Cardiac muscle cell (in vitro differentiated cells and primary cell): ENCODE measurements at places on chromosomes 12 and 14.

GRCh38 chr12:31928246-31929026, 30.8 kb upstream of the RESF1 start:
- no peak for DNase-seq

- no peak for DNase-seq
Observed at GRCh38 chr12:122457627-122458026, 35.2 kb upstream of the CLIP1 start.

GRCh38 chr12:42564556-42564955, 25.0 kb downstream of the PRICKLE1 start:
- no peak for DNase-seq

DNA sequence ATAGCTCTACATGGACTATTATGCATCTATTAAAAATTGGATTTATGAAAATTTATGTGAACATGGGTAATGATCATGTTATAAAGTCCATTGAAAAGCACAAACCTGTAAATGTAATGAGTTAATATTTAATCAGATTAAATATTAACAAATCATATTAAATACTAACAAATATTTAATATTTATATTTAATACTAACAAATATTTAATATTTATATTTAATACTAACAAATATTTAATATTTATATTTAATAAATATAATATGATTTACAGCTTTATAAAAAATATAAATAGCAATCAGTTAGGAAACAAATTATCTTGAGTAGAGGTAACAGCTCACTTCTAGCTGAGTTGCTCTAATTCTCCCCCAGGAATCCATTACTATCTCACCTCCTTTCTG, 758.0 kb upstream of the USP15 start:
- DNase-seq, result no peak

DNA sequence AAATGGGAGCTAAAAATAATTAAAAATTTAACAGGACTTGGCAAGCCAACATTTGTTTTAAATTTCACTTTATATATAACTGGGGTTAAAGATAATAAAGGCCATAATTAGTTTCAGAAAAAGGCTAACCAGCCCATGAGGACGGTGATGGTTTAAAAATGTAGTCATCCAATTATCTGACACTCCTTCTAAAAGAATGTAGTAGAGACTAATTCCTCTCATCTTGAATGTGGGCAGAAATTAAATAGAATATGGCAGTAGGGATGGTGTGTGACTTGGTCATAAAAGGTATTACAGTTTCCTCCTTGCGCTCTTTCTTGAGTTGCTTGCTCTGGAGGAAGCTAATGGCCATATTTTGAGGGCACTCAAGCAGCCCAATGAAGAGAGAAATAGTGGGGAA, 49.1 kb upstream of the PTPRB start:
- no peak for DNase-seq

GRCh38 chr14:72013721-72014345, 81.6 kb downstream of the RGS6 start:
- DNase-seq, result no peak

DNA sequence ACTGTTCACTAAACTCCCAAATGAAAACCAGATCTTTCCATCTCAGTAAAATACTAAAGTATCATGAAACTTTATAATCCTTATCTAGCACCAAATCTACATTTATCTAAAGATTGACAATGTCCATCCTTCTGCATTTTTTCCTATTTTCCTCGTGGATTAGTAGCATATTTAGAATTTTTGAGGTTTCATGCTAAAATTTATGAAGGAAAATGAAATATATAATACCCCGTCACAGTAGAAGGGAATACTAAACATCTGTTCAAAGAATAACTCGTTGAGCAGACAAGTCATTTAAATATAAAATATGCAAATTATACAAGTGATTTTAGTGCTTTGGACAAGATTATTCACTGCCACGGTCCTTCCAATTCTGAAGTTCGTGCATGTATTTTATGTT, 122.7 kb upstream of the SLCO1C1 start:
- DNase-seq, result no peak

DNA sequence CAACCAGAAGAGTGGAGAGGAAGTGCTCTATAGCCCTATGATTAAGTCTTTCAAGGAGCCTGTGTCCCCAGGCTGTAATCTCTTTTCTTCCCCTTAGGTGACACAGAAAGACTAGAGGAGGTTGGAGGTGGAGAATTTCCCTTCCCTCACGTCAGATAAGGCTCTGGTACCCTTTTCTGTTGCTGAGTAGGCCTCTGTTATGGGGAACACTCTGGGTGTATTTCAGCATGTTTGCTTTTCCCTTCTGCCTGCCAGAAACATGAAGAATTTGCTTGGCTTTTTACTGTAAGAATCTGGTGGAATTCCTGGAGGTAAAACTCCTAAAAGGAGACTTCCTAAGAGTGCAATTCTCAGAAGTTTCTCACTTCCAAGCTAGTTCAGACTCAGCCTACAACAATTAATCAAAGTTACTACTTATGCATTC, 58.3 kb downstream of the SIX1 start:
- no peak for DNase-seq

- no peak for DNase-seq
Observed at GRCh38 chr12:110243227-110243626, 37.8 kb upstream of the ATP2A2 start.

DNA sequence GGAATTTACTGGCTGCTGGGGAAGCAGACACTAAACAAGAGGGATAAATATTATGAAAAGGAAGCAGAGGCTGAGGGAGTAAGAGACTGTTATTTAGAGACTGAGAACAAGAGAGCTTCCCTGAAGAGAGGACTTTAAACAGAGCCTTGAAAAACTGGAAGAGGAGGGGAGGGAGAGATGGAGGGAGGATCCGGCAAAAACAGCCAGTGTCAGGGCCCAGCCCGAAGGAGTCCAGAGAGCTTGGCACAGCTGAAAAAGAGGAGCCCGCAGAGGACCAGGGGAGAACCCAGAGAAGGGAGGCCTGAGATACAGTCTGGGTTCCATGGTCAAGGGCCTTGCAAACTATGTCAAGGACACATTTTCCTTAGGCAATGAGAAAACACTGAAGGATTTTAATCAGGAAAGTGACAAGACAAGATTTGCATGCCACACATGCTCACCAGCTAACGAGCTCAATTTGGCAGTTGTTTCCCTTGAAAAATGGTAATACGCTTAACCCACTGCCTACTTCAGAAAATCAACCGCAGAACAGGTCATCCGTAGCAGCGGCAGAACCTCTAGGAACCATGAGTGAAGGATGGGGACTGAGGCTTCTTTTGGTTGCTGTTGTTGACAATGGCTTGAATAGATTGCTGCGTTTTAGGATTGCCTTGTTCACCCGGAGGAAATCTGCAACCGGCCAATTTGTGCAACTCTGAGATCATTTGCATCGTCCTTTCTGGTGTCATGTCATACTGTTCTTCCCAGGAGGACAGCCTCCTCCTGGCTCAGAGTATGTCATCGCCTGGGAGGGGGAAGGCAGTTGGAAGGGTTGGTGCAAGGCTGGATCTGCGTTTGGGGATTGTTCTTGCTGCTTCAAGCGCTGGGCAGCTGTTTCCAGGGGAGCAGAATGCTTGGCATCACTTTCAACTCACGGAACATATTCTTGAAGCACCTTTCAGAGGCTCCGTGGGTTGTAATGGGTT, 108.2 kb downstream of the PRMT8 start:
- no peak for DNase-seq

- no peak for DNase-seq
Observed at GRCh38 chr12:45292486-45293195, 76.7 kb downstream of the ANO6 start.

GRCh38 chr14:85401384-85401783, 128.6 kb upstream of the FLRT2 start:
- no peak for DNase-seq

DNA sequence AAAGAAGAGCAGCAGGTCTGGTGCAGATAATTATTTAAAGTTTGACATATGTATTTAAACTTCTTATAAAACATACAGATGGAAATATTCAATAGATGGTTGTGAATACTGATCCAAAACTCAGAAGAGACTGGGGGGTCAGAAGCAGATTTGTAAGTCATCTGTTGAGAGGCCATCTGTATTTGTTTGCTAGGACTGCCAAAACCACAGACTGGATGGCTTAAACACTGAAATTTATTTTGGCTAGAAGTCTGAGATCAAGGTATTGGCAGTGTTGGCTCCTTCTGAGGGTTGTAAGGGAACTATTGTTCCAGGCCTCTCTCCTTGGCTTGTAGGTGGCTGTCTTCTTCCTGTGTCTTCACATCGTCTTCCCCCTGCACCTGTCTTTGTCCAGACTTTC, 153.9 kb downstream of the LRRK2 start:
- DNase-seq, result no peak

DNA sequence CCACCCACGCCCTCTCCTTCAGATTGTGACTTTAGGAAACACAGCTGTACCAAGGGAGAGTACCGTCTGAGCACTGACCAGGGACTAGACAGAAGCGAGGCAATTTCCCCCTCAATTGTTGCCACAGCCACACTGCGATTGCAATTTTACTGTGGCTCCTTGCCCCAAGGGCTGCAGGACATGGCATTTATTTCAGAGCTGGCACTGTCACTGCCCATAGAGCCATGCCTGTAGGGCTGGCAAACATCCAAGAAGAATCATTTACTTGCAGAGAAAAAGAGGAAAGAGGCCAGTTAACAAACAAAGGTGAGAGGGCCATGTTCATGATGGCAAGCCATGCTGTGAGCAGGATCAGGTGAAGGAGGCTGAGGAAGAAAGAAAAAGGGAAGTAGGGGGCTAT, 129.6 kb downstream of the EMP1 start:
- DNase-seq, result no peak

DNA sequence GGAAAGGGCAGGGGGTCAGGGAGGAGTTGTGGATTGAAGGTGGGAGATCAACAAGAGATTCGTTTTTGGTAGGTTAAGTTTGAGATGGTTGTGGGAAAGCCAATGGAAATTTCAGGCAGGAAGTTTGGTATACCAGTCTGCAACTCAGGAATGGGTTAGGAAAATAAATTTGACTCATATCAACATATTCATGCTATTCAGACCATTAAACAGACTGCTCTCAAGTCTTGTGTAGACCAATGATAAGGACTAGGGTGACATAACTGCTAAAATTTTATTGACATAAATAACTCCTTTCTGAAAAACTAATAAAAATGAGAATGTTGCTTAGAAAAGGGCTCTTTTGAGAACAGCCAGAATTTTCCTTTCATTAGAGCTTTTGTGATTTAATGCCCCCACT, 60.0 kb downstream of the PLEKHA5 start:
- no peak for DNase-seq

DNA sequence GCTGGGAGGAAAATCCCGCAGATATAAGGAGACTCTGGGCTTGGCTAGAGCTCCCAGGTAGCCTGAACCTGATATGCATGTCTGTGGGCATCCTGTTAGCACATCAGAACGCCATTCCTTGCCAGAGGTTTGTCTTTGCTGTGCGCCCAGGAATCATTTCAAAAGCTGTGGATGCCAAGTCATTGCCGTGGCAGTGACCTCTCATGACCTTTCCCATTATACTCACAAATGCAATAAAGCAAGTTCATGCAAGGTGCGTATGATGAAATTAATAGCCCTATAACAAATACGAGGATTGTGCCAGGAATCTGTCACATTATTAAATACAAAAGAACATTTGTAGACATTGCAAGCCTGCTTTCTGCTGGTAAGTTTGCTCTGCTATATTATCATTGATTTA, 229.1 kb upstream of the PELI2 start:
- no peak for DNase-seq

DNA sequence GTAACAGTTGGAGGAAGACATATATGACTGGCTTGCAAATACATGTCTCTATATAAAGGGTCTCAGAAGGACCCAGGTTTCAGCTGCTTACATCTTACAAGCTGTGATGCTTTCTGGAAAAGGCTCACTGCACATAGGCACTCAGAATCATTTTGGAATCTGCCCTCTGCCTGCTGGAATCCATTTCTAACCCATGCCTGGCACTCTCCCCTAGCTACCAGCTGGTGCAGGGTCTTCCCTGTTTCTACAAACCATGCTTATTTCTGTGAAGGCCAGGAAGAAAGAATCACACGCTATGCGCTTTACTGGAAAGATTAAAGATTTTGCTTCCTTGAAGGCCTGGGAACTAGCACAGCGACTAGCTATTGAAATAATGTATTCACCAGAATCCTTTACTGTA, 151.3 kb downstream of the DICER1 start:
- DNase-seq, result no peak

DNA sequence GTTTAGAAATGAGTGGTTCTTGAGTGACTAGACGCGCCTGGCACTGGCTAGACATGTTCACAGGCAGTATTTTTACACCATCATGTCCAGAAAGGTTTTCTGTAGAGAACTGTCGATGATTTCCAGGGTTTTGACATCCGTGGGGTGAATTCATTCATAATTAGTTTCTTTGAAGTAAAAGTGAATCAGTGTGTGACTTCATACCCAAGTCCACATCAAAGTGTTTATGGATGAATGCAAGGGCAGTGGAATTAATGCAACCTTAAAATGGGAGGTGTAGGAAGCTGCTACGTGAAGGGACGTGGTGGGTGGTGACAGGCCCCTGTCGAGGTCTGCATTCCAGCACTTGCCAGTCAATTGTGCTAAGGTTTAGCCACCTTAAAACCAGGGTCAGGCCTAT, 38.4 kb upstream of the ELK3 start:
- no peak for DNase-seq

DNA sequence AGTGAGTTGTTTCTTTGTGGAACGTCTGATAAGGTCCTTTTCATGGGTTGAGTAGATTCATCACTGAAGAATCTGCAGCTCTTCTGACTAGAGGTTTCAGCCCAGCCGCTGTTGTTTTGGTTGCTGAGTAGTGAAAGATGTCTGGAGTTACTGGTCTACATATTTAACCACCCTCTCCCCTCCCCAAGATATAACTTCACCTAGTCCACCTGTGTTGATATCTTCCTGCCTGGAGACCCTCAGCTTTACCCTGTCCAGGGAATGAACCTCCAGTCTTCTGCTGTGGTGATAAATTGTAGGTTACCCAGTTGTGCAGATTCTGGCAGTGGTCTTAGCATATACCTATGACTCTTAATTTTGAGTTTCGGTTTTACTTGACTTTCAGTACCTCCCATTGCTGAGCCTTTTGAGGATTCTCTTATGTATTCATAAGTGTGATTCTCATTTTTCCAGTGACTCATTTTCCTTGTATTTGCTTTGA, 62.9 kb downstream of the CCDC91 start:
- DNase-seq, result no peak

DNA sequence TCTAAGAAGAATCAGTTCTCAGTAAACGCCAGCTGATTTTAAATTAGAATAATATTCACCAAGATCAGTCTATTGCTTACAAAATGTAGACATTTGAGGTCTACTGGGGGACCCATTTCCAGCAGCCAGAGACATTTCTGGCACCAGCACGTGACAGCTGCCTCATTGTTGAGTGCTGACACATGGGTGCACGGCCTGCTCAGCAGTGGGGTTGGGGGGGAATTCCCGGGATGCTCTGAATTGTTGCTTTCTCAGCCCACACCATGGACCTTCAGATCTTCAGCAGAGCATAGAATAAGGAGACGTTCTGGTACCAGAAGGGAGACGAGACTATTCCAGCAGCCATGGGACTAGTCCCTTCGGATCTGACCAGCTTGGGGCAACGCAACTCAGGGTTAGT, 18.3 kb downstream of the PLEKHG7 start:
- no peak for DNase-seq
